ENCODE measurements at places on chromosomes 1 and 21. TPM values are rescaled to one million over a fixed set of nuclear protein-coding genes. Genes with fewer than 3 reads are reported as not detected.

DNA sequence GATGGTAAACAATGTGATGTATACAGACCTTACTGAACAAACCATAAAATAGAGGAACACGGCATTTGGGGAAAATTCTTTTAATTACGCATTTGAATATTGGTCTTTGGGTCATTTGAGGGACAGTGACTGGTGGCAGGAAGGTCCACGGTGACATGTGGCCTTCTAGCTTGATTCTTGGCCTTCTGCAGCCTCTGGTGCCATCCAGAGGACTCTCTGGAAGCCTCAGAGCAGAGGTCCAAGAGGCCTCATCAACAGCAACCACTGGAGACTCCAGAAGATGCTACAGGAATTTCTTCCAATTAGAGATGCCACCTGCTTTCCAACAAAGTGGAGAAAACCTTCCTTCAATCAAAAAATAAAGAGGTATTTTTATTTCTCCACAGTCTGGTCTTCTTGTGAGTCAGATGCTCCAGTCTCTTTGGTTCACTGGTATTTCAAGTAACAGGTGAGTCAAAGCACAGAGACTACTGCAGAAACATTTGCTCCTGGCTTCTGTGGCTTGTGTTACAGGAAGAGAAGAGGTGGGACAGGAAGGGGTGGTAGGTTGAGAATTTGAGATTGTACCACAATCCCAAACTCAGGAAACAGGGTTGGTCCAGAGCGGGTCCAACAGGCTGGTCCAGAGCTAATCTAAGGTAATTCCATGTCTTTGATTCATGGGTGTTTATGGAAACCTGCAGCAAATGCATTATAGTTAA lies 2.7 kb upstream of the F5 start:
- H3K36me3 ChIP-seq = no peaks in the 10 kb centered on the region
- no peaks in the 10 kb centered on the region for H3K4me1 ChIP-seq
- no peak for DNase-seq
- no peak overlapping the region for H3K4me3 ChIP-seq

DNA sequence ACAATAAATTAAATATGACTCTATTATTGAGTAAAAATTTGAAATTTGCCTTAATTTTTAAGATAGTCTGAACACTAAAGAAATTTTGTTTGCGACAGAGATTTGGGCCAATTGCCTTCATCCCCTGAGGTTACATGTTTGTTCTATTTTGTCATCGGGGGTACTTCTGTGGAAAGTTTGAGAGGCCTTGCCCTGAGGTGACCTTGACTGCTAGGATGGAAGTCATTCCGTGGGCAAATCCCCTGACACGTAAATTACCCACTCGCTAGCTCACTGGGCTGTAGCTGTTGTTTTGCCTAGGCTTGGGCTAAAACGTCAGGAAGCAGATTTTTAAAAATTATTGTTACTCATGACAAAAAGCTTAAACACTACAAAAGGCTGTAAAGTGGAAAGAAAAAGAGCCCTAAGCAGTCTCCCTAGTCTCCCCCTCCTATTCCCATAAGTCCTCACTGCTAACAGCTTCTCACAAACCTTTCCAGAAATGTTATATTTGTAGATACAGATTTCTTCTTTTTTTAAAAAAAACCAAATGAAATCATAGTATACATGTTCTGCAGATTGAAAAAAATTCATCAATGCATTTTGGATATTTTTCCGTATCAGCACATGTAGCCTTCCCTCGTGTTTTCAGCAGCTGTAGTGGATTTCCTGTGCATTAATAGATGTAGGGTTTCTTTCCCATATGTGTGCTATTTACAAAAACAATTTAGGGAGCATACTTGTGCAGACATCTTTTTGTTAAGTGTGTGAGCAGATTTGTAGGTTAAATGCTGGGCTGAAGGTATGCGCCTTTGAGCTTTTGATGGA lies 142.7 kb downstream of the MRPS6 start:
- no peak overlapping the region for H3K4me3 ChIP-seq
- no peak overlapping the region for H3K27ac ChIP-seq
- H3K4me1 ChIP-seq = no peaks in the 10 kb centered on the region
- H3K27me3 ChIP-seq = no peaks in the 10 kb centered on the region

GRCh38 chr1:6730880-6731279 lies 29.3 kb upstream of the DNAJC11 start:
- no peak for DNase-seq
- no peaks in the 10 kb centered on the region for H3K4me1 ChIP-seq
- no peaks in the 10 kb centered on the region for H3K36me3 ChIP-seq
- no peak overlapping the region for H3K4me3 ChIP-seq
- no peak overlapping the region for H3K27ac ChIP-seq

GRCh38 chr1:248778906-248779305 lies 23.3 kb upstream of the LYPD8 start:
- H3K27ac ChIP-seq = no peak overlapping the region
- no peaks in the 10 kb centered on the region for H3K4me1 ChIP-seq
- DNase-seq = no peak
- H3K27me3 ChIP-seq = no peaks in the 10 kb centered on the region
- no peaks in the 10 kb centered on the region for H3K36me3 ChIP-seq

- no peaks in the 10 kb centered on the region for H3K36me3 ChIP-seq
- H3K4me1 ChIP-seq = peaks cover 6% of the 10 kb centered on the region
- DNase-seq = no peak
- no peak overlapping the region for H3K27ac ChIP-seq
- no peak overlapping the region for H3K4me3 ChIP-seq
These were observed 12.4 kb downstream of the FAM151A start for GRCh38 chr1:54610601-54611580.

DNA sequence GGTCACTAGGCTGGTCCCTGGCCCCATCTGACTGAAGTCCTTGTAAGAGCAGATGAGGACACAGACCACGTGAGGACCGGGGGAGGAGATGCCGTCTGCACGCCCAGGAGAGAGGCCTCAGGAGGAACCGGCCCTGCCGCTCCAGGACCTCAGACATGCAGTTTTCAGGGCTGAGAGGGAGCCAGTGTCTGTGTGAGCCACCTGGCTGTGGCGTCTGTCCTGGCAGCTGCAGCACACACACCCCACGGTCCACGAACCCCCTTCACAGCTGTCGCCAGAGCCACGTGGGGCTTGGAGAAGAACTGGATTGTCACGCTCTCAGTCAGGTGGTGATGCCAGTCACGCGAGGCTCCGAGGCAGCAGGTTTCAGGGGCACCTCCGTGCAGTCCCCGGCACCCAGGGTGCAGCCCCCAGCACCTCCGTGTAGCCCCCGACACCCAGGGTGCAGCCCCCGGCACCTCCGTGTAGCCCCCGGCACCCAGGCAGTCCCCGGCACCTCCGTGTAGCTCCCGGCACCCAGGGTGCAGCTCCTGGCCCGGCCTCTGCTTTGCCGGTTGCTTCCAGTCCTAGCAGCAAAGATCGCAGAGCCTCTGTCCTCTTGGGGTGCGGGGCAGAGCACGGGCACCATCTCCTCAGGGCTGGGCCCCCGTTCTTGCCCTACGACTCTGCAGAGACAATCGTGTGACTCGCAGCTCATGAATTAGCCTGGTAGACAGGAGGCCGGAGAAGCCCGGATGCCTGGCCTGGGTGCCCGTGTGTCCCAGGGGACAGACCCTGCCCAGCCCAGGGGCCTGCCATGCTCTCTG lies 19.0 kb upstream of the SUMO3 start:
- DNase-seq = no peak
- H3K27me3 ChIP-seq = peaks cover 2% of the 10 kb centered on the region
- no peak overlapping the region for H3K27ac ChIP-seq
- H3K36me3 ChIP-seq = no peaks in the 10 kb centered on the region

The NTNG1 gene
- 5.1 TPM for total RNA-seq

The SLC44A3 gene
- total RNA-seq = 4.7 TPM
